ENCODE measurements at places on chromosomes 1 and 21.

GRCh38 chr1:160520999-160521398 lies 2.1 kb downstream of the SLAMF6 start:
- H3K4me1 ChIP-seq = peaks cover 26% of the 10 kb centered on the region
- no peak for DNase-seq
- H3K4me3 ChIP-seq = no peak overlapping the region
- no peaks in the 10 kb centered on the region for H3K27me3 ChIP-seq
- no peaks in the 10 kb centered on the region for H3K36me3 ChIP-seq
- H3K27ac ChIP-seq = no peak overlapping the region

- no peaks in the 10 kb centered on the region for H3K36me3 ChIP-seq
- peaks cover 6% of the 10 kb centered on the region for H3K4me1 ChIP-seq
- H3K4me3 ChIP-seq = no peak overlapping the region
- no peak for DNase-seq
Observed at GRCh38 chr1:10726355-10726754, 70.1 kb downstream of the CASZ1 start.

- H3K36me3 ChIP-seq = no peaks in the 10 kb centered on the region
- no peaks in the 10 kb centered on the region for H3K4me1 ChIP-seq
- H3K4me3 ChIP-seq = no peak overlapping the region
- H3K27ac ChIP-seq = no peak overlapping the region
- peaks cover 15% of the 10 kb centered on the region for H3K27me3 ChIP-seq
- no peak for DNase-seq
Observed at GRCh38 chr1:211703812-211704537, 28.6 kb upstream of the NEK2 start.

- H3K4me3 ChIP-seq = no peak overlapping the region
- DNase-seq = no peak
- no peak overlapping the region for H3K27ac ChIP-seq
Observed at GRCh38 chr1:220013497-220013896, 32.8 kb downstream of the EPRS1 start.

- H3K4me3 ChIP-seq = no peak overlapping the region
- no peak for DNase-seq
- no peak overlapping the region for H3K27ac ChIP-seq
- H3K4me1 ChIP-seq = no peaks in the 10 kb centered on the region
- peaks cover 27% of the 10 kb centered on the region for H3K36me3 ChIP-seq
Observed at GRCh38 chr21:44086636-44087425, 20.4 kb upstream of the PWP2 start.

DNA sequence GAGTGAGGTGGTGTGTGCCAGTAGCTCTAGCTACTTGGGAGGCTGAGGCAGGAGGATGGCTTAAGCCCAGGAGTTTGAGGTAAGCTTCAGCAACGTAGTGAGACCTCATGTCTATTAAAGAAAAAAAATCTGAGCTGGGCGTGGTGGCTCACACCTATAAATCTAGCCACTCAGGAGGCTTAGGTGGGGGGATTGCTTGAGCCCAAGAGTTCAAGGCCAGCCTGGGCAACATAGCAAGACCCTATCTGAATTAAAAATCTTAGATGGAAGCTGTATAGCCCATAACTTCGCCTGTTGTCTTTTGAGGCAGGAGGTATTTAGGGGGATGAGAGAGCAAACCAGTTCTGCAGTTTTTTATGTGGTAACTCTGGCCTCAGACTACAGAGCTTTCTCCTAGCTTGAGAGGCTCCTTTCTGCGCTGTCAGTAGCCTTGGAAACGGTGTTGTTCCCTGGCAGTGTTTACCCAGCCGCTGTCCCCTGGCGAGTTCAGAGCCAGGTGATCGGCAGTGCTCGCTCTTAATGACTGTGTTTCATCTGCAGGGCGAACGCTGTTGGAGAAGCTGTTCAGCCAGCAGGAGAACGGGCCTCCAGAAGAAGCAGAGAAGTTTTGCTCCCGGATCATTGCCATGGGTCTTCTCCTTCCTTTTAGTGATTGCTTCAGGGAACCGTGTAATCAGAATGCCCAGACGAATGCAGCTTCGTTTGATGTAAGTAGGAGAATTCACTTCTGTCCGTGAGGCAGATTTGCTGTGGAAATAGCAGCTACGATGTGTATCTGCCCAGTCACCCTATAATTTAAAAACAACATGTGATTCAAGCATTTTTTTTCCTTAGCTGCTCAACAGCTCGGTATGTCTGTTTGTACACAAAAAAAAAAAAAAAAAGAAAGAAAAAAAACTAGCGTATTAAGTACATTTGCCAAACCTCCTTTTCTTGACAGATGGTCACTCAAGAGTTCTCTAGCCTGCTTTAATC lies 31.2 kb downstream of the FMN2 start:
- H3K27me3 ChIP-seq = no peaks in the 10 kb centered on the region
- H3K36me3 ChIP-seq = no peaks in the 10 kb centered on the region
- no peak overlapping the region for H3K27ac ChIP-seq
- DNase-seq = peak; percentile 35
- H3K4me3 ChIP-seq = no peak overlapping the region

All from GM23338 (cell line).